Small intestine (tissue), 16 donors: ENCODE measurements at places on chromosomes 4 and X.

- H3K4me3 ChIP-seq, result no peak overlapping the region
- H3K4me1 ChIP-seq, result no peaks in the 10 kb centered on the region
- no peaks in the 10 kb centered on the region for H3K36me3 ChIP-seq
- H3K27ac ChIP-seq, result no peak overlapping the region
- no peak for DNase-seq
Observed at GRCh38 chrX:133580625-133581024, 165.3 kb upstream of the GPC4 start.

DNA sequence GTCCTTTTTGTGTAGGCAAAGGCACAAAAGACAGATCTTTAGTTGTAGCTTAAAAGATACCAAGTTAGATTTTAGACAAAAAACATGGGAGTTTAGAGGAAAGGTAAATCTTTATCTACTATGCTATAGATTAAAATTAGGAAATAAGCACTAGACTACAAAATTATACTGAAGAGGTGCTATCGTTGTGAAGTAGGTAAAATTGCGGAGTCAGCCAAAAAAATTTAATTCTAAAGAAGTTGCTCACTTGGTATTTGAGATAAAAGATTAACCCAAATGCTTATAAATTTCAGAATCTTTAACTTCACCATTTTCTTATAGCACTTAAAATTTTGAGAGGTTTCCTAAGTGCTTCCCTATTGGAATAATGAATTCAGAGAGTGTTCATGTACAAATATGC is 604.1 kb downstream of the GRXCR1 start:
- no peaks in the 10 kb centered on the region for H3K4me1 ChIP-seq
- H3K27ac ChIP-seq, result no peak overlapping the region
- H3K36me3 ChIP-seq, result no peaks in the 10 kb centered on the region
- no peak for DNase-seq
- no peak overlapping the region for H3K4me3 ChIP-seq

GRCh38 chrX:50402886-50403285 is 67.7 kb downstream of the DGKK start:
- no peaks in the 10 kb centered on the region for H3K27me3 ChIP-seq
- H3K36me3 ChIP-seq, result no peaks in the 10 kb centered on the region
- H3K4me3 ChIP-seq, result no peak overlapping the region
- DNase-seq, result no peak
- no peaks in the 10 kb centered on the region for H3K4me1 ChIP-seq

- no peak for DNase-seq
- no peaks in the 10 kb centered on the region for H3K36me3 ChIP-seq
- no peak overlapping the region for H3K4me3 ChIP-seq
- H3K27ac ChIP-seq, result no peak overlapping the region
- H3K4me1 ChIP-seq, result no peaks in the 10 kb centered on the region
Observed at GRCh38 chrX:40329616-40330015, 231.9 kb upstream of the BCOR start.

DNA sequence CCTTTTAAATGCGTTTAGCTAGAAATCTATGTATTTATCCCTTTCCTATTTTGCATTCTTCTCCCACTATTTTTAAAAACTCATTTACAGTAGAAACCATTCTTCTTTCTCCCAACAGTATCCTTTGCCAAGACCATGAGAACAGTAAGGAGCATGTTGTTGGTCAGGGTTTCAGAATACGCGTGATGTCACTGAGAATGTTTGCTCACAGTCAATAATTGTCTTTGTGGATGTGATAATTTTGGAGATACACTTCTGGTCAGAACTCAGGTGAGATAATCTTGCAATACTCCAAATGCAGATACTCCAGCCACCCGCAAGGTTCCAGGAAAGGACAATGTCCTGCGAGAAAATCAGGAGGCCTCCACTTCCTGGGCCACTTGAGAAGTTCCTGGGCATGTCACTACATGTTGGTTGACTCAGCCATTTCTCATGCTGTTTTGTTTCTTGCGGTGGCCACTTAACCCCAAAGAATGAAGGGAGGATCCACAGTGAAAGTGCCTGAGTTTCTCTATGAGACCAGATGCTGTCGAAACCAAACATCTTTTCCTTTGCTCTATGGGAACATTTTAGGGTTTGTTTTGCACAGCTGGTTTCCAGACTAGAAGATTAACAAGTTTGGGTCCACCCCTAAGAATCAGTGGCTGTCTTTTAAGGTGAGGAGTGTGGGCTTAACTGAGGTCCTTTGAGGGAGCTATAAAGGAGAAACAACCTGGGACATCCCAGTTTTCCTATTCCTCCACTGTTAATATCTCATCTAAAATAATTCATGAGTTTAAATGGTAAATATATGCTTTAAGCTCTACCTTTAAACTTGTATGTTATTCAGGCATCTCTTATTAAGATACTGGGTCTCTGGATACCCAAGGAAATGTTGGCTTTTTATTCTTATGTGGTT is 116.0 kb downstream of the SOWAHB start:
- H3K27ac ChIP-seq, result no peak overlapping the region
- DNase-seq, result no peak
- no peaks in the 10 kb centered on the region for H3K27me3 ChIP-seq

GRCh38 chrX:136158685-136159084 is 11.4 kb downstream of the FHL1 start:
- H3K4me3 ChIP-seq, result no peak overlapping the region
- no peak for DNase-seq
- no peaks in the 10 kb centered on the region for H3K4me1 ChIP-seq
- no peaks in the 10 kb centered on the region for H3K36me3 ChIP-seq
- no peaks in the 10 kb centered on the region for H3K27me3 ChIP-seq

DNA sequence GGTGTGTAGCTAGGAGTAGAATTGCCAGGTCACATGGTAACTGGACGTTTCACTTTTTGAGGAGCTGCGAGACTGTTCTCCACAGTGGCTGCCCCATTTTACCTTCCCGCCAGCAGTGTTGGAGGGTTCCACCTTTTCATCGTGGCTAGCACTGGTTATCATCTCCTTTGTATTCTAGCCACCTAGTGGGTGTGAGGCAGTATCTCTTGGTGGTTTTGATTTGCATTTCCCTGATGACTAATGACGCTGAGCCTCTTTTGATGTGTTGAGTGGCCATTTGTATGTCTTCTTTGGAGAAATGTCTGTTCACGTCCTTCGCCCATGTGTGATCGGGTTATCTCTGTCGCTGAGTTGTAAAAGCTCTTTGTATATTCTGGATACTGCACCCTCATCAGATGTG is 10.6 kb downstream of the ABCD1 start:
- no peaks in the 10 kb centered on the region for H3K36me3 ChIP-seq
- no peak overlapping the region for H3K27ac ChIP-seq
- no peaks in the 10 kb centered on the region for H3K4me1 ChIP-seq
- no peak overlapping the region for H3K4me3 ChIP-seq
